ENCODE measurements at places on chromosomes 12 and 14.

- peak; percentile 40 for DNase-seq
Observed at GRCh38 chr12:63150713-63151622, at the start of gene AVPR1A. Gene AVPR1A, minus strand, starts transcription at chr12:63151201. Its CDS starts 365 bp downstream, at chr12:63150836.

- no peak for DNase-seq
Observed at GRCh38 chr14:82724316-82724715, 1190.7 kb upstream of the SEL1L start.

DNA sequence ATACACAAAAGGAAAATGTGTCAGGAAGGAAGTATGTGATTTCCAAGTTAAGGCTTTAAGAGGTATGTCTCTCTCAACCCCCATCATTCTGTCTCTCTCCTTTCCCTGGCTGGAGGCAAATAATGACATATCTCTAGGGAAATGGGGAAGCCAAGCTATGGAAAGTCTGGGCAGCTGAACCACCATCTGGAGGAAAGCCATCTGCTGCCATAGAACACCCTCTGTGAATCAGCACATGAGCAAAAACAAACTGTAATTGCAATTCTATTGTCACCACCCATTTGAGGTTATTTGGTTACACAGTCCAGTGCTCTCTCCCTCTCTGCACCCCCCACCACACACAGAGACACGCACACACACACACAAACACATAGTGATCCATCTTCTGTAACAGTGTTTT, 766.2 kb downstream of the FLRT2 start:
- DNase-seq, result no peak

DNA sequence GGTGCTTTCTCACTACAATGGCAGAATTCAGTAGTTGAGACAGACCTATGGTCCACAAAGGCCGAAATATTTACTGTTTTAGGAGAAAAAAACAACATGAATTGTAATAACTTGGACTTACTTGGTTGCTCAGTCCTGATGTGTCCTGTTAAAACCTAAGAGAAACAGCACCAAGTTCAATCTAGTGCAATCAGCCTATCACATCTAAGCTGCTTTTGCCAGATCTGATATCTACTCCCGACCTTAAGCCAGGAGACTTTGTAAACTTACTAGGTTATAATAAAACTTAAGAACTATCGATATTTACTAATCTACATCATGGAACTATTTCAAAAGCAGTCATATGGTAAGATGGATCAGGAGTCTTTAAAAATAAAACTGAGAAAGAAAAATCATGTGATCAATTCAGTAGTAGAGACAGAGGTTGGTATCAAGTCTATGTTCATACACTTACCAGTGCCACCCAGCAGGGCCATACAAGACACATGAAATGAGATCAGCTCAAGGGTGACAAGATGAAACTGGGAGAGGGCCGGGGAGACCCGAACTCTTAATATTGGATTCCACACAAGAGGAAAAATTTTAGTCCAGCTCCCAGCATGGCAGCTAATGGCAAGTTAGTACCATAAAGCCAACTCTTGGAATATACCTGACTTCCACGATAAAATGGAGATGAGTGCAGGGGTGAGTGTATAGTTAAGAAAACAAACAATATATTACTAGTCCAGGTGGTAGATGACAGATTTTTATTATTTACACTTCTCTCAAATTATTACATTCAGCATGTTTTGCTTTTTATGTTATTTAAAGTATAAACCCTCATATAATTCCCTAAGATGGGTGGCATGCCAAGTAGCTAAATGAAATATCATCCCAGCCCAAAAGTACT, 27.5 kb downstream of the NUDT4 start:
- no peak for DNase-seq

GRCh38 chr12:120847814-120848213, 56.3 kb downstream of the SPPL3 start:
- DNase-seq, result no peak

GRCh38 chr12:120678572-120678971, 8.4 kb upstream of the MLEC start:
- no peak for DNase-seq

DNA sequence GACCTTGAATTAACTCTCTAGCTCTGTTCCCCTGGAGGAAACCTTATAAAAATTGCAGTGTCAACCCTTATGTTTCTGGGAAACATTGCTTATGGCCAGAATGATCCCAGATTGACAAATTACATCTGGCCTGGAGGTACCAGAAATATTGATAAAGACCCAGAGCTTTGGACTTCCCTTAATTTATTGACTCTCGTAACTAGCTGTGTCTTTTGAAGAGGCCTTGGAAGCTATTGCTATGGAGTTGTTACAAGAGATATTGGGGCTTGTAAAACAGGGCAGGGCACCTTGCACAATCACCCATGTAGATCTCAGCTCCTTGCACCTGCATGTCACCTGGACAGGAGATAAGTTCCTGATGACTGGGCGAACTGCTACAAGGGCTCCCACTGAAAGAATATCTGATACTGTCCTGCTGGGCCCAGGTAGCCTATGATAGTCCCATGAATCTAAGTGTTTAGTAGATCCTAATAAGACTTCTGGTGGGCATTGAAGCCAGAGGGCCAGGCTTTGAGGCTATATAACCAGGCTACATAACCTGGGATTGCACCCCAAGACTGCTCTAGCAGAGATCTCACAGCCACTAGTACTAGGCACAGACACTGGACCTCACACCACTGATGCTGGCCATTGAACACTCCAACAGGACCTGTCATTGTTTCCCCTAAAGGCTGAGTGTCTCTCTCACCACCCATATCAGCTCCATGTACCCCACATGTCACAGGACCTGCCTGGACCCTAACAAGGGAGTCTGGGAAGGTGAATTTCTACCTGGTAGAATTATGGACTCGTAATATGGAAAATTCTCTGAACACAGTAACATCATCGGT, 135.7 kb upstream of the PWP1 start:
- no peak for DNase-seq

- no peak for DNase-seq
Observed at GRCh38 chr12:76627346-76628135, 68.0 kb upstream of the OSBPL8 start.

DNA sequence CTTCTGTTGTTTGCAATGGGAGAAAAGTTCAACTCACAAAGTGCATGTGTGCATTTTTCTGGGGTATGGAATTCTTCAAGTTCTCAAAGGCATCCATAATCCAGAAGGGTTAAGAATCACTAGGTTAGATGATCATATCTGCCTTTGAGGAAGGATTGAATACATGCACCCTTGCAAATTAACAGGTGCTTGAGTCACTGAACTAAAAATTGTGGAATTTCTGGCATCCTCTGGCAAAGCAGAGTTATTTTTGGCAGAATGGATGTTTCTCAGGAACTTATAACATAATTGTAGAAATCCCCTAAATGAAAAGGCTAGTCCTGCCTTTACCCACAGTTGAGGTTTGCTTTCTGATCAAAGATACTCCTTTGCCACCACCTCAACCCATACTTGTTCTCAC, 136.5 kb upstream of the DYRK2 start:
- DNase-seq, result no peak

- DNase-seq, result no peak
Observed at GRCh38 chr14:85316701-85317410, 213.1 kb upstream of the FLRT2 start.

DNA sequence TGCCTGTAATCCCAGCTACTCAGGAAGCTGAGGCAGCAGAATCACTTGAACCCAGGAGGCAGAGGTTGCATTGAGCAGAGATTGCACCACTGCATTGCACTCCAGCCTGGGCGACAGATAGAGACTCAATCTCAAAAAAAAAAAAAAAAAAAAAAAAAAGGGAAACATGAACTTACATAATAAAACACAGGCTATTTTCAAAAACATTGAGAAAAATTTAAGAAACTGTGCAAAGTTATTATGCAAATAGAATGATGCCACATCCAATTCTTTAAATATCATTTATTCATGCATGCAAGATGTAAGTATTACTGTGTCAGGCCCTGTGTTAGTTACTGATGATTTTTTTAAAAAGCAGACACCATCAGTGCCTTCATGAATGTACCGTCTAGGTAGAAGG, 20.0 kb upstream of the SLC16A7 start:
- no peak for DNase-seq

DNA sequence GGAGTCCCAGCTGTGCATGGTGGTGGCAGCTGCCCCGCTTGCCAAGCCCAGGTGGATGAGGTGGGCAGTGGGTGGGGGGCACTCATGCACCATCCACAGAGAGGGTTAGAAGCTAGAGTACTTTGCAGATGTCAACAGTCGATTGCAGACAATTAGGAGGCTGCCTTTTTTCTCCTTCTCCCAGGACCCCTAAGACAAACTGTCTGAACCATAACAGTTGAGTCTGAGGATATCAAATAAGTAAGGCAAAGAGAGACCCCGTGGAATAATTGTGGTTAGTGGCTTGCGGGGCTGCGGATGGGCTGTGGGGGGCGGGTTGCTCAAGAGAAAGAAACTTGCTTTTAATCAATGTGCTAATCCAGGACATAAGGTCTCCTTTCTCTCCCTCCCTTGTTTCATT, 926.2 kb downstream of the VRK1 start:
- DNase-seq, result no peak

DNA sequence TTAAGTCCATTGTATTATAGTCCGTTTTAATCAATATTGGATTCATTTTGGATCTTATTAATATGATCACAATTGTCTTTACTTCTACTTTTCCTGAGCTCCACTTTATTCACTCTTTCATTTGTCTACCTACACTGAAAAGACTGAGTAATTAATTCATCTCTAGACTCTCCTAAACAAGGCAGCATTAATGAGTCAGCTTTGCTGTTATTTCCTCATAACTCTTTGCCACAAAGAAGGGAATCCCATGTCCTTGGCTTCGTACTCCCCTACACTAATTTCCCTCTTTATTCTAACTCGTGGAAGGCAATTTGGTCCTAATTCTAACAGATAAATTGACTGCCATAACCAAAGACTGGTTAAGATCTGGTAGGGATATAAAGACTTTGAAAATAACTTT, 91.9 kb downstream of the ARMH4 start:
- DNase-seq, result no peak

DNA sequence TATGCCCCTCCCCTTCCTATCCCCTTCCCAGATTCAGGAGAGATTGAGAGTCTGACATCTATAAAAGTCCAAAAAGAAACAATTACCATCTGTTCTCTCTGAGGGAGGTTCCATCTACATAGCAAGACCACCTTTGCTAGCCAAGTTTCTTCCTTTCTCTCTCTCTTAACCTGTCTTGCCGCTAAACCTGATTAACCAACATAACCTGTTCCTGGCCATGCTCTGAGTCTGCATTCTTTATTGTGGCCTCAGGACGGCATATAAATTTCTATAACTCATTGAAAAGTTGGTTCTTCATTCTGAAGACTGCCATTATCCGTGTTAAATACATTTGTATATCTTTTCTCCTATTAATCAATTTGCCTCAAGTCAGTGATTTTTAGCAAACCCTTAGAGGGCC, 594.0 kb downstream of the KCNH5 start:
- DNase-seq, result no peak

- DNase-seq, result no peak
Observed at GRCh38 chr12:126936181-126936851, 1330.7 kb upstream of the TMEM132C start.

- no peak for DNase-seq
Observed at GRCh38 chr12:80413462-80413861, 30.6 kb upstream of the PTPRQ start.

DNA sequence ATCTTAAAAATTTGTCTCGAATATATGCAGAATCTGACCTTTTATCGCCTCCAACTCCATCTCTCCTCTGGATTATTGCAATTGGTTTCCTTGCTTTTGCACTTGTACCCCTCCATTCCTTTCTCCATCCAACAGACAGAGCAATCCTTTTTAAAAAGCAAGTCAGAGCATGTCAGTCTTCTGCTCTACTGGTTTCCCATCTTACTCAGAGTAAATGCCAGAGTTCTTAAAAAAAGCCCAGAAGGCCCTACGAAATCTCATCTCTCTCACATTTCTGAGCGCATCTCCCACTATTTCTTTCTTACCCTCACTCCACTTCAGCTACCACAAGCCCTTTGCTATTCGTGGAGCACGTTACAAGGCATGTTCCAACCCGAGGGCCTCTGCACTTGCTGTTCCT, 236.9 kb upstream of the DDHD1 start:
- no peak for DNase-seq

DNA sequence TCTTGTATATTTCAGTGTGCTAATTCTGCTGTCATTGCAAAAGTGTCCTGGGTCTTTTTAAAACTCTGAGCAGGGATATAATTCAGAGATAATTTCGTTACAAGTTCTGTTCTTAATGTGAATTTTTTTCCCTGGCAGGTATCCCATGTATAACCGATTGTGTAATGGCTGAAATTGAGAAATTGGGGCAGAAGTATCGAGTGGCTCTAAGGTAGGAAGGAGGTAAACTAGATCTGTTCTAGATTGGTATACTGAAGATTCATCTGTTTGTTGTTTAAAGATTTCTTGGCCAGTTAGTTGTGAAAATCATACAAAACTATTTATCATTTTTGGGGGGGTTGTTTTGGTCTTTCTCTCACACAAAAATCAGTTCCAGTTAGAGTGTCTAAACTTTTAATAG, 10.2 kb downstream of the FCF1 start:
- DNase-seq, result no peak

GRCh38 chr12:56995201-56995929, 11.0 kb downstream of the ZBTB39 start:
- DNase-seq, result no peak

DNA sequence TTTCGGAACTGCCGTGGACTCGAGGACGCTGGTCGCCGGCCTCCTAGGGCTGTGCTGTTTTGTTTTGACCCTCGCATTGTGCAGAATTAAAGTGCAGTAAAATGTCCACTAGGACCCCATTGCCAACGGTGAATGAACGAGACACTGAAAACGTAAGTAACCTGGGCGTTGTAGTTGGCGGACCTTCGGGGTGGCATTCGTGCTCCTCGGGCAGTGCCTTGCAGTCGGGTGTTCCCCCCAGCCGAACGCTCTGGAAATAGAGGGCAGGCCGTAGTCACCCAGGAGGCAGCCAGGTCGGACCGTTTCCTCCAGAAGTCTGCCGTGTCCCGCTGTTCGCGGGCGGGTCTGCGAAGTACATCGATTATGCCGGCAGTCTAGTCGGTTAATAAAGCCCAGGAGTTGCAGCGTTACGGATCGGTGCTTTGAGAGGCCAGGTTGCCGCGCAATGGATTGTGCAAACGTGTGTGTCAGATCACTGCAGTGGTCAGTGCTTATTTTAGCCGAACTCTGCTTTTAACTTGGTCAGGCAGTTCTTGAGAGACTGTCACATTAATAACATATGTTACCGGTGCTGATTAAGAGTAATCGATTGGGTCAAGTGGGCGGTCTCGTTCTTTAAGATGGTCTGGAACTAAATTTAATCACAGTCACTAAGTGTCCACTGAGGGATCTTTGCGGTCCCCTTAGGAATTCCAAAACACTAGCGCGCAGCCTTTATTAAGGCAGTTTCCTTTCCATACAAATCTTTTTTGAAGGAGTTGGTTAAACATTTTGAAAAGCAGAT, 906 bp downstream of the MARK3 start:
- peak; percentile 12 for DNase-seq

- DNase-seq, result peak; percentile 59
Observed at GRCh38 chr14:101707068-101707842, 54.3 kb upstream of the PPP2R5C start.

DNA sequence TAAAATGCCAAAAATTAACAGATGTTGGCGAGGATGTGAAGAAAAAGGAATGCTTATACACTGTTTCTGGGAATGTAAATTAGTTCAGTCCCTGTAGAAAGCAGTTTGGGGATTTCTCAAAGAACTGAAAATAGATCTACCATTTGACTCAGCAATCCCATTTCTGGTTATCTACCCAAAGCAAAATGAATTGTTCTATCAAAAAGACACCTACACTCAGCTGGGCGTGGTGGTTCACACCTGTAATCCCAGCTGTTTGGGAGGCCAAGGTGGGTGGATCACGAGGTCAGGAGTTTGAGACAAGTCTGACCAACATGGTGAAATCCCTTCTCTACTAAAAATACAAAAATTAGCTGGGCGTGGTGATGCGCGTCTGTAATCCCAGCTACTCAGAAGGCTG, 279.3 kb upstream of the PDE3A start:
- no peak for DNase-seq
